A549 treated with RU486 at 1 μM for 4 hours (cell line): ENCODE measurements at places on chromosomes 7 and 10. TPM values are rescaled to one million over a fixed set of nuclear protein-coding genes. Genes with fewer than 3 reads are reported as not detected.

ADARB2 gene
- not detected in 5 replicates for total RNA-seq

EN2 gene
- 0.62 to 1.0 TPM (median 0.94 TPM) in 5 replicates for total RNA-seq

AKR1C4 gene
- total RNA-seq, result 0.10 to 0.41 TPM (median 0.30 TPM) in 5 replicates

CDHR3 gene
- 3.8 to 5.6 TPM (median 5.1 TPM) in 5 replicates for total RNA-seq

TAS2R4 gene
- 0.09 to 0.27 TPM (median 0.15 TPM) in 5 replicates for total RNA-seq

KDM7A gene
- 2.0 to 2.9 TPM (median 2.7 TPM) in 5 replicates for total RNA-seq

NUP205 gene
- total RNA-seq, result 44.1 to 51.5 TPM (median 49.8 TPM) in 5 replicates

WNT2 gene
- total RNA-seq, result 0.06 to 0.16 TPM in 2 of 5 replicates, not detected in the others

CYCS gene
- total RNA-seq, result 235 to 315 TPM (median 255 TPM) in 5 replicates

CPA2 gene
- total RNA-seq, result 0.15 TPM in 1 of 5 replicates, not detected in the others

FBXL13 gene
- total RNA-seq, result 0.19 to 0.42 TPM (median 0.31 TPM) in 4 of 5 replicates, not detected in the other

CAV2 gene
- 154 to 191 TPM (median 173 TPM) in 5 replicates for total RNA-seq

STRIP2 gene
- 4.6 to 10.0 TPM (median 7.7 TPM) in 5 replicates for total RNA-seq

VGF gene
- 7.8 to 20.9 TPM (median 15.1 TPM) in 5 replicates for total RNA-seq

BLVRA gene
- 68.7 to 82.1 TPM (median 70.9 TPM) in 5 replicates for total RNA-seq

APBB1IP gene
- total RNA-seq, result 9.0 to 10.8 TPM (median 10.0 TPM) in 5 replicates

CPED1 gene
- total RNA-seq, result 0.08 TPM in 1 of 5 replicates, not detected in the others

TAS2R41 gene
- total RNA-seq, result not detected in 5 replicates

MTURN gene
- total RNA-seq, result 4.1 to 5.9 TPM (median 4.7 TPM) in 5 replicates

SLC16A9 gene
- 0.05 to 0.09 TPM (median 0.08 TPM) in 4 of 5 replicates, not detected in the other for total RNA-seq

FAM180A gene
- total RNA-seq, result not detected in 5 replicates

EVX1 gene
- total RNA-seq, result 0.07 to 0.32 TPM (median 0.23 TPM) in 3 of 5 replicates, not detected in the others

FGFR2 gene
- total RNA-seq, result 0.42 to 1.0 TPM (median 0.64 TPM) in 5 replicates

IGFBP1 gene
- 26.0 to 46.0 TPM (median 41.8 TPM) in 5 replicates for total RNA-seq

ST8SIA6 gene
- total RNA-seq, result 0.08 to 0.14 TPM (median 0.10 TPM) in 3 of 5 replicates, not detected in the others

EPHA1 gene
- not detected in 5 replicates for total RNA-seq

GPNMB gene
- total RNA-seq, result 1.7 to 3.3 TPM (median 2.6 TPM) in 5 replicates

IFIT1B gene
- total RNA-seq, result not detected in 5 replicates

METTL27 gene
- total RNA-seq, result 7.2 to 11.6 TPM (median 9.1 TPM) in 5 replicates

TMEM176A gene
- not detected in 5 replicates for total RNA-seq

CALD1 gene
- total RNA-seq, result 52.2 to 87.3 TPM (median 69.1 TPM) in 5 replicates

GSAP gene
- total RNA-seq, result 1.8 to 2.8 TPM (median 2.5 TPM) in 5 replicates

PAPOLB gene
- not detected in 5 replicates for total RNA-seq

HOXA1 gene
- total RNA-seq, result 2.2 to 4.1 TPM (median 3.5 TPM) in 5 replicates

NPFFR1 gene
- 0.01 TPM in 1 of 5 replicates, not detected in the others for total RNA-seq

FAM131B gene
- total RNA-seq, result 0.33 to 0.71 TPM (median 0.46 TPM) in 5 replicates

SKIDA1 gene
- 0.87 to 1.6 TPM (median 1.3 TPM) in 5 replicates for total RNA-seq

TMEM139 gene
- 0.85 to 1.7 TPM (median 1.4 TPM) in 5 replicates for total RNA-seq

COBL gene
- total RNA-seq, result 4.2 to 5.5 TPM (median 4.9 TPM) in 5 replicates

ENO4 gene
- 0.15 to 0.31 TPM (median 0.22 TPM) in 5 replicates for total RNA-seq

STK17A gene
- total RNA-seq, result 21.7 to 39.9 TPM (median 37.3 TPM) in 5 replicates

SRGN gene
- 57.9 to 81.0 TPM (median 60.8 TPM) in 5 replicates for total RNA-seq

SP4 gene
- total RNA-seq, result 0.91 to 1.2 TPM (median 1.1 TPM) in 5 replicates

TMEM243 gene
- total RNA-seq, result 16.5 to 31.4 TPM (median 29.4 TPM) in 5 replicates

CNPY1 gene
- not detected in 5 replicates for total RNA-seq

PGAM2 gene
- not detected in 5 replicates for total RNA-seq

PSD gene
- 0.15 to 0.78 TPM (median 0.51 TPM) in 5 replicates for total RNA-seq

CROT gene
- 3.6 to 8.1 TPM (median 7.4 TPM) in 5 replicates for total RNA-seq

MYL10 gene
- not detected in 5 replicates for total RNA-seq

USP54 gene
- total RNA-seq, result 10.1 to 12.5 TPM (median 11.9 TPM) in 5 replicates

UNC5B gene
- 0.48 to 0.83 TPM (median 0.76 TPM) in 5 replicates for total RNA-seq

MPLKIP gene
- 25.9 to 45.4 TPM (median 40.8 TPM) in 5 replicates for total RNA-seq

ANKRD61 gene
- 0.50 to 0.69 TPM (median 0.54 TPM) in 5 replicates for total RNA-seq

INHBA gene
- 0.82 to 1.7 TPM (median 1.1 TPM) in 5 replicates for total RNA-seq

PBLD gene
- total RNA-seq, result 2.7 to 5.2 TPM (median 3.4 TPM) in 5 replicates

MPP7 gene
- 0.06 to 0.23 TPM (median 0.10 TPM) in 3 of 5 replicates, not detected in the others for total RNA-seq

HYAL4 gene
- total RNA-seq, result not detected in 5 replicates

CYP2E1 gene
- 0.18 to 0.35 TPM (median 0.22 TPM) in 5 replicates for total RNA-seq
